ENCODE measurements at places on chromosomes 7 and 10.

DNA sequence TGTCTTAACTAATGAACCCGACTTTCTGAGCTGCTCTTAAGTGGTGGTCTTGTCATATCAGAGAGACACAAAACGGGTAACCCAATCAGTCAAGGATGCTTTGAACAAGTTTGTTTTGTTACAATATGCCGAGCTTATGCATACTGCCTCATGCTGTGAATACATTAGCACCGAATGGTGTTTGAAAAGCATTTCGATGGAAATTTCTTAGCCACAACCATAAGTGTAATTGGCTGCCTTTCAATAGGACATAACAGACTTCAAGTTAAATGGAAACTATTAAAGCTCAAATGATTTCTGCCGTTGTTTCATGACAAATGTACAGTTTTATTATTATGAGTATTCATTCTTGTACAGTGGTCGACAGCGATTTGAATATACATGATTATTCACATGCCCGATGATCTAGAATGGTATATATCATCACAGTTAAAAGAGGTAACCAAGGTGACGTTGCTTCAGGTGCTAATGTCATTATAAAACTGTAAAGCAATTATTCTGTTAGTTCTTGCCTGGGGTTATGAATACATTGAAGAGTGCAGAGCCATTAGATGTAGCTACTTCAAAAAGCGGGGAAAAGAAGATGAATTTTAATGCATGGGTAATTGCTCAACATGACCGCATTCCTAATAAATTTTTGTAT lies 118.8 kb downstream of the EBF3 start:
- no peak for DNase-seq

DNA sequence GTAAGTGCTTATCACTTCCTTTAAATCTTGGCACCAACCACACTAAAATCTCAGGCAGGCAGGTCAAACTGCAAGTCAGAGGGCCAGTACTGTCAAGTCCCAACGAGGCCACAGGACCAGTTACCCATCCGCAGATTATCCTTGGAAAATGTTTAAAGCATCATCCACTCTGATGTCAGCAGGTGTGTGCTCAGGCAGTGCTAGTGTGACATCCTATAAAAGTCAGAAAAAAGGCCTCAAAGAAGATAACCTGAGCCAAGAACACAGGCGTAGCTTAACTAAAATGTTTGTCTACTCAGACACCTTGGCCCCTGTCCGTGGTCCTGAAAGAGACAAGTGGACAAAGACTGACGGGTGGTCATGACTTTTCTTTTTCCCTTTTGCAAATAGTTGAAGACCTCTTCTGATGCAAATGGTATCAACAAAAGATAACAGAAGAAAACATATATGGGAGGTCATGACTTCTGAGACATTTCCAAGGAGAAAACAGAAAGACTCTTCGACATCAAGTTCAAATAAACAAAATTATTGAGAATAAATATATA lies 309.3 kb downstream of the KCNMA1 start:
- peak; percentile 19 for DNase-seq

GRCh38 chr10:69973678-69974077 lies 79.0 kb upstream of the MACROH2A2 start:
- no peak for DNase-seq

DNA sequence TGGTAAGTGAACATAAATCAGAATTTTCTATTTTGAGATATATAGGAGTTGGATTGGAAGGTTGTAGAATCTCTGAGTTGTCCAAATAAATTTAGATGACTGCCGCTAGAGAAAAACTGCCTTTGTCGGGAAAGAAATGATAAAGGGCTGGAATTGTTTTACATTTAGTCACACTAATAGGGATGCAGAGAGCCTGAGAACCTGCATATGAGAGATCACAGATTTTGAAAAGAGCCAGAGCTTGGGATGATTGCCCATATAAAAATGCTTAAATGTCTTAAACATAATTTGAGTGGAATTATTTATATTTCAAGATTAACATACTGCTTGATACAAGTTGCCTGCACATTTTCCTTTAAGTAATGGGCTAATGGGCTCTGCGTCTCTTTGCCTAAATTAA lies 660.5 kb downstream of the NRG3 start:
- DNase-seq: no peak

GRCh38 chr7:74173074-74173473 lies 1.1 kb upstream of the EIF4H start:
- no peak for DNase-seq

- DNase-seq: no peak
Measured at GRCh38 chr10:1156921-1157614, 100.9 kb downstream of the WDR37 start.

GRCh38 chr10:19063986-19064385 lies 15.4 kb downstream of the MALRD1 start:
- DNase-seq: no peak

- no peak for DNase-seq
Measured at GRCh38 chr10:79111846-79112614, 43.3 kb downstream of the ZMIZ1 start.

- DNase-seq: no peak
Measured at GRCh38 chr7:136213012-136213411, 235.9 kb upstream of the MTPN start.

GRCh38 chr7:98354511-98355249 lies 46.2 kb downstream of the BAIAP2L1 start:
- DNase-seq: no peak

DNA sequence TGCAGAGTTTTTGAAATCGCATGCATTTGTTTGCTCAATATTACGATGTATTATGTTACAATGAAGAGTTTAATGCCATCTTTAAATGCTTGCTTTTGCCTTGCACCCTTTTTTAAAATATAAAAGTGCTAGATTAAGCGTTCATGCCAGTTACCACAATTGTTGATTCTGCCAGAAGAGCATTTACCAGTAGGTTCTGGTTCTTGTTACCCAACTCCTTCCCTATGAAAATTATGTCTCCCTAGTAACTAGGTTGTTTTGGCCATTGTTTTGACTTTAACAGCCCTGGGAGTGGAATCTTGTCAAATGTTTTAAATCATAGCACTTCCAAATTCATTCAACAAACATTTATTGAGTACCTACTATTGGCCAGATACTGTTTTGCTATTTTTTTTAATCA lies 32.8 kb upstream of the CDK14 start:
- DNase-seq: no peak

DNA sequence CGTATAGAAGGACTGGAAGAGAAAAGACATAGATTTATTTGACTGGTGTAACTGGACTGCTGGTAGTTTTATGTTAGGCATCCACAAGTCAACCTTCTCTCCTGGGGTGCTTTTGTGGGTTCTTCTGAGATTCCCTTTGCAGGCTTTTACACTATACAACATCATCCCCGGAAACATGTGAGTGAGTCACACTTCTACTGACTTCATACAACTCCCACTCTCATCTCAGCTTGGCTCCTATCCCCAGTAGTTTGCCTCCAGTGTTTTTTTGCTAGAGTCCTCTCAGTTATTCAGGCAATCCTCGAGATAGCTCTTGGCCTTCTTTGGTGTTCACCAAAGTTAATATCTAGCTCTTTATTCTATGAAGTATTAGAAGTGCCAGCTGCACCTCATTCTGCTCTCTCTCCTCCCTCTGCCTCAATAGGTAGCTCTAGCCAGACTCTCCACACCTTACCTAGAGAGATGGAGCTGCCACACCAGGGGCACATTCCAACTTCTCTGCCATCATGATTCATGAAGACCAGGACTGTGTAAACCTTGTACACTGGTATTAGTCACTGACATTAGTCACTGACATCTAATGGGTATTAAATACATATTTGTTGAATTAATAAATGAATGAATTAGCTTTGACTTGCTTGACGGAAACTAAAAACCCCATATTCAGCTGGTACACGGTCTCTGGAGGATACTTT lies 281.9 kb downstream of the PPP1R3A start:
- no peak for DNase-seq

GRCh38 chr7:50227726-50228125 lies 76.8 kb upstream of the IKZF1 start:
- DNase-seq: no peak

DNA sequence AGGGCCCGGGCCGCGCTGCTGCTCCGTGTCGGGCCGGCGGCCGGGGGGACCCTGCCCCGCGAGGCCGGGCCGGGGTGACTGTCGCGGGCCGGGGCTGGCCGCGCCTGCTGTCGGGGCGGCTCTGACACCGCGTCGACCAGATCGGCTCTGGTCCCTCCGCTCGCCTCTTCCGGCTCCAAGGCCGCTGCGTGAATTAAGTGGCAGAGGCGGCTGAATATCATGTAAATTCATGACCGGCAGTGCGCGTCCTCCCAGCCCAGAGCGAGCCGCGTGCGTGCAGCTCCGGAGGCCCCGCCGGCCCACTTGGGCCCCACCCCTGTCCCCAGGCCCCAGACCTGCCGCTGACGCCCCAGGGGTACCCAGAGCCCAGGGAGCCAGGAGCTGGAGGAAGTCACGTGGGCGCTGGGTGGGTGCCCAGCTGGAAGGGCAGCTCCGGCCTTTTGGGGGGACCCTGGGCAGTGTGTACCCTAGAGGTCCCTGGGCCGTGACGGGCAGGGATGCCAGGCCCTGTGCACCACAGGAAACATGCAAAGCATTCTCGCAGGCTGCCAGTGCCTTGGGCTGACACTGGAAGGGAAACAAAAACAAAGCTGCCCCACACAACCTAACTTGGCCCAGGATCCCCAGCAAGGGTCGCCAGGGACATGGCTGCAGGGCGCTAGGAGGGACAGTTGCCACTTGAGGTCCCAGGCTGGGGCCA lies 584.0 kb upstream of the MKI67 start:
- DNase-seq: no peak

- DNase-seq: peak; percentile 27
Measured at GRCh38 chr10:108204528-108205305, 1040.2 kb upstream of the SORCS1 start.

- DNase-seq: no peak
Measured at GRCh38 chr10:86064931-86065662, 301.5 kb downstream of the GRID1 start.

- no peak for DNase-seq
Measured at GRCh38 chr10:72081210-72081609, 7.1 kb downstream of the SPOCK2 start.

DNA sequence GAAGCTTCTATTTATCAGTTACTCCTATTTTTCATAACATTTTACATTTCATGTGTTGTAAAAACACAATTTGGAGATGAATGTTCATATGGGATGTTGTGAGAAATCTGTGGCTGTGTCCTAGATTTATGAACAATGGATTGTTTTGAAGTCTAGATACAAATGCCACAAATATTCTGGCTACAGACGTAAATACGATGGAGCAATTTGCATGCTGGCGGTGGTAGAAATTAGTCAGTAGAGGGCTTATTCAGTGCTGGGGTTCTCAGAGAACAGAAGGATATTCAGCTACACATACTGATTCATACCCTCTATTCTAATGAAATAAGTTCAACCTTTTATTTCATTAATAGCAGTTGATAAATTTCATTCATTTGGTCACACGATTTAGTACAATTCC lies 48.8 kb downstream of the PLPP4 start:
- no peak for DNase-seq

GRCh38 chr10:5620966-5621365 lies 45.4 kb downstream of the ASB13 start:
- no peak for DNase-seq

DNA sequence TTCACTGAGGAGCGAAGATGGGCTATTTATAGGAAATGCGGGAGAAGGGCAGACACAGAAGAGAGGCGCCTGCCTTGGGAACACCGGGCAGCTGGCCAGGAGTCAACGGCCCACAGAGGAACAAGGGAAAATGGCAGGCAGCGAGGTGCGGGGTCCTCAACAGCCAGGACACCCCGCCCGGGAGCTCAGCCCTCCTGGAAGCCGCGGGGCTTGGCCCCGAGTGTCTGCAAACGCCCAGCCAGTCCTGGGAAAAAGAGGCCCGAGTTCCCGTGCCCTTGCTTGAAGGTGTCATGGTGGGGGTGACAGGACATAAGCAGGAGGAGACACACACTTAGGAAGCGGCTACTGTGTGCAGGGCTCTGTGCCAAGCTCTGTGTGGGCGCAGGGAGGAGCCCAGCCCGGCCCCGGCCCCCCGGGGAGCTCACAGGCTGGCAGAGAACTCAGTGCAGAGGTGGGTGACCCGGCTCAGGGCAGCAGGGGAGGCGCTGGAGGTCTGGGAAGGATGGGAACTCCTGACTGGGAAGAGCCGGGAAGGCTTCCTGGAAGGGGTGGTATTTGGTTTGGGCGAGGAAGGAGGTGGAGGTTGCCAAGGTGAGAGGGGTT lies 79.9 kb downstream of the ELFN1 start:
- DNase-seq: no peak

DNA sequence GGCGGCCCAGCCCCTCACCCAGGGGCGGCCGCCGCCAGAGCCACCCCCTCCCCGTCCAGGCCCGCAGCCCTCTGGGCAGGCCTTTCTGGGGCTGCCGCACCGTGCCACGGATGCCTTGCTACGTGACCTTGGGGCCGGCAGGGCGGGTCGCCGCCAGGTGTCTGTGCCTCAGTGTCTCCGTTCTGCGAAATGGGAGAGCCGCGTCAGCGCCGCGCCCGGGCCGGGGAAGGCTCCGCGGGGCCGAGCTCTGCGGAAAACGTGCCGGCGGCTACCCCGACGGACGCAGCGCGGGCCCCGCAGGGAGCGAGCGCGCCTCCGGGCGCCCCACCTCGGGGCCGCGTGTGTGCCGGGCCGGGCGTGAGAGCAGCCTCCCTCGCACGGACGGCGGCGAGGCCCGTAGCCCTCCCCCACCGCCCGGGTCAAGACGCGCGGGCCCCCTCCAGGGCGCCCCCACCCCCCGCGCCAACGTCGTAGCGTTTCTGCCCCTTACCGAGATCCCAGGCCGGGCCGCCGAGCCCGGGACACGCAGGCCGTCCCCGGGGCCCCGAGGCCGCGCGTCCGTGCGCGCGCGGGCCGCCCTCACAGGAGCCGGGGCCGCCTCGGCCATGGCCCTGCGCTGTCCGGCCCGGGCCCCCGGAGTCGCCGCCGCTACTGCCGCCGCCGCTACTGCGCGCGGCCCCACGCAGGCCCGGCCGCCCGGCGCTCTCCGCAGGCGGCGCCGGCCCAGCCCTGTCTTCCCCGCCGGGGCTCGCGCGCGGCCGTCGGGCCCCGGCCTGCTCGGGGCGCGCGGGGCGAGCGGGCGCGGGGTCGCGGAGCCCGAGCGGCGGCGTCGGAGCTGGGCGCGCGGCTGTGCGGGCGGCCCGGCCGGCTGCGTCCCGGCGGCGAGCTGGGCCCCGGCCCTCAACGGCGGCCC lies 1.1 kb downstream of the ZNF777 start:
- peak; percentile 43 for DNase-seq

- no peak for DNase-seq
Measured at GRCh38 chr10:1343176-1343575, 287.0 kb downstream of the WDR37 start.
